ENCODE measurements at places on chromosomes 4 and X. TPM values are rescaled to one million over a fixed set of nuclear protein-coding genes. Genes with fewer than 3 reads are reported as not detected.

XAGE5 gene
- total RNA-seq = not detected

MXRA5 gene
- total RNA-seq = 4.6 TPM

OPRPN gene
- total RNA-seq = not detected

NAP1L5 gene
- 1.2 TPM for total RNA-seq

HTN3 gene
- total RNA-seq = not detected

TSPAN6 gene
- 154 TPM for total RNA-seq

SMIM31 gene
- total RNA-seq = 31.9 TPM

KLHL13 gene
- 6.3 TPM for total RNA-seq

PASD1 gene
- total RNA-seq = not detected

SH3RF1 gene
- total RNA-seq = 76.6 TPM

FGFBP2 gene
- 0.49 TPM for total RNA-seq

GPRIN3 gene
- 16.6 TPM for total RNA-seq

IQCM gene
- 7.6 TPM for total RNA-seq

STPG2 gene
- 0.25 TPM for total RNA-seq

DNA sequence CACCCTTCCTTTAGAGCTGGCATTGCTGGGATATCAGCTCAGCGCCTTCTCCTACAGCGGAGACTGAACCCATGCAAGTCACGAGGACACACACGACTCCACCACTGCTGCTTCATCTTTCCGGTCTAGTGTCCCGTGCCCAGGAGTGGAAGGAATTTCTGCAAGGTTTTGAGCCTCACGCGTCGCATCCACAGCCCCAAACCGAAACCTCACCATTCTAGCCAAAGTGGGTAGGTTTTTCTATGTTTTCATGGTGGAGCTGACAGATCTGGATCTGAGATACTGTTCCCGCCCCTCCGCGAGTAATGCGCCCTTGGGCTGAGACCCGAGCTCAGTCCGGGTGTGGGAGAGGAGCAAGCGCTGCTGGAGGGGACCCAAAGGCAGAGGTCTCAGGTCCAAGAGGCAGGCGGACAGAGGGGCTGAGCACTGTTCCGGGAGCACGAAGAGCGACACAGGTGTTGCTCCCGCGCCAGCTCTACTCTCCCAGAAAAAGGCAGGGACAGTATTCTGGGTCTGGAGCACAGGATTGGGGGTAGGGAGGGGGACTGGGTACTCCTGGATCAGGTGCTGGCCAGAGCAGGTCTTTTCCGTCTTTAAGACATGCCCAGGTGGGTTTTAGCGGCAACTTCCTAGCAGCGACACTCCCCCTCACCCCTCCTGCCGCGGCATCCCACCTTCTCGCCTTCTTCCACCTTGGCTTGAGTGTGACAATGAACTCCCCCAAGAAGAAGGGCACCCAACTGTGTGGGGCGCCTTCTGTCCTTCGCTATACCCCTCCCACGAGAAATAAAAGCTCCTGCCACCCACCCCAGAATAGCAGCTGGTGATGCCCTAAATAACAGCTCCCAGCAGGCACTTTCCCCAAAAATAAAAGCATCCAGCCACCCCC lies 1.8 kb downstream of the EPHA5 start:
- DNase-seq = no peak

GRCh38 chr4:70747874-70748273 lies 26.1 kb downstream of the RUFY3 start:
- DNase-seq = no peak

DNA sequence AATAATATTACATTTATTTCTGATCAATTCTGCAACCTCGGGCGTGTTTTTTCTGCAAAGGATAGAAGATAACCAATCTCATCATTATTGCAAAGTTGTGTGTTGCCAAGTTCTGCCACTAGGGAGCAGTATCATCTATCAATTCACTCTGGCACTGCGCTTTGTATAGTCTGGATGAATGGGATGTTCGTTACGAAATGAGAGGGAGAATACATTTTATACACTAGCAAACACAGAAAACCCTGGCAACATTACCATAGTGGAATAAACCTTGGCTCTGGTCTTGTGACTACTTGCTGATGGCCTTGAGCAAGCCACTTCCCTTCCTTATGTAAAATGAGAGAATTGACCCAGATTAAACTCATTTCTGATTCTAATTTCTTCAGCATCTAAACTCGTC lies 97.5 kb upstream of the ZNF518B start:
- peak; percentile 54 for DNase-seq

- no peak for DNase-seq
Observed at GRCh38 chr4:82786828-82787227, 11.8 kb downstream of the SCD5 start.

- DNase-seq = no peak
Observed at GRCh38 chrX:153019166-153019565, 25.2 kb upstream of the PNMA5 start.

GRCh38 chrX:103949506-103949905 lies 12.9 kb upstream of the TMSB15B start:
- DNase-seq = no peak

GRCh38 chr4:168397611-168398169 lies 79.1 kb upstream of the DDX60 start:
- no peak for DNase-seq

DNA sequence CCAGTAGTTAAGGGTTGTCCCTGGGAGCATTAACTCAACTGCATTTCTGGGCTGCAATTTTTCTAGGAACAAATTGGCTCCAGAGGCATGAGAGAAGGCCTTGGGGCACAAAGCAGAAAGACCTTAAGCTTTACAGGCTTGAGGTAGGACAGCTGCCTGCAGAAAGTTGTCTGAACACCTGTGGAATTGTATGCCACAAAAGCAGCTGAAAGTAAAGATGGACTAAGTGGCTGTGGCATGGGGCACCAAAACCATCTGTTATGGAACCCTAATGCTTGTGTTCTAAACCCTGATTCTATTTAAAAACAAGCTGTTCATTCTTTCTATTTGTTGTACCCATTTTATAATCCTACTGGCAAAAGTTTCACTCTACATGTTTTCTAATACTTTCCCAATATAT lies 515.2 kb downstream of the GLUD2 start:
- no peak for DNase-seq

DNA sequence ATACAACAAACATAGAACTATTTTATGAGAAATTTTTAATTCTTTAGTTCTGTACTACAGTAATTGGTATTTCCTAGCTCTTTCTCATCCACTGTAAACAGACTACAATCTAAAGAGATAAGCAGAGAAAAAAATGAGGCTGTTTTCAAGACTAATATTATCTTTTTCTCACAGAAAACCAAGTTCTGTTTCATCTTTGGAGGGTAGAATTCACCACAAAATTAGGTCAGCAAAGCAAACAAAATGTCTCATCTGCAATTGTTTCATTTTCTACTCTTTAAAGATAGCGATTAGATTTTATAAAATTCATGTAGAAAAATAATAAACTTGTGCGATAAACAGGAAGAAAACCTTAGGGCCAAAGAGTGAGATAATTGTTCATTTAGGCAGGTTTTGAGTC lies 10.8 kb downstream of the APOO start:
- DNase-seq = no peak
